IPS DF 19.7 (cell line): ENCODE measurements at places on chromosomes 2 and 18.

DNA sequence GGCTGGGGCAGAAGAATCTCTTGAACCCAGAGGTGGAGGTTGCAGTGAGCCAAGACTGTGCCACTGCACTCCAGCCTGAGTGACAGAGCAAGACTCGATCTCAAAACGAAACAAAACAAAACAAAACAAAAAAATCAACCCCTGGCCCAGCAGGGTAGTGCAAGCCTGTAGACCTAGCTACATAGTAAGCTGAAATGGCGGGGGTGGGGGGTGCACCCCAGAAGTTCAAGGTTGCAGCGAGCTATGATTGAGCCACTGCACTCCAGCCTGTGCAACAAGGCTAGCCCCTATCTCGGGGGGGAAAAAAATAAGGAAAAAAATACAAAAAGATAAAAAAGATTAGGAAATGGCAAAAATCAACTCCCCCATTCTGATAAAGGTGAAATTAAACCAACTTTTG, 6.4 kb downstream of the ATL2 start:
- no peak for DNase-seq

- no peak for DNase-seq
Observed at GRCh38 chr2:127713562-127713961, 12.3 kb downstream of the SFT2D3 start.

- DNase-seq, result no peak
Observed at GRCh38 chr18:48330016-48330991, 78.9 kb downstream of the ZBTB7C start.

GRCh38 chr18:53749766-53750165, 474.7 kb downstream of the MBD2 start:
- no peak for DNase-seq

DNA sequence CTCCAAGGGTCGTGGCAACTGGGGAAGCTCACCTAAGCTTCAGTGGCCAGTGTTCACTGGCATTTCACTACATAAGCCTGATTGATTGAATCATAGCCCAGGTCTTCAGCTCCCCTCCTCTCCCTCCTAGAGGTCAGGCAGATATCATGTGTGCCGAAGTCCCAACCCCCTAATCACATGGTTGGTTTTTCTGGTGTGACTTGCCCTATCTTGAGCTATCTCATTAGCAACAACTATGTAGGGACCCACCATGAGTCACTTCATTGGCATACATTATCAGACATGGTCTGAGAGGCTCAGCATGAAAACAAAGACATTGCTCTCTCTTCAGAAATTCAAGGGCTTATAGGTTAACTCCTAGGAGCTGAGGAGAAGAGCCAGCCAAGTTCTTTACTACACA, 76.8 kb downstream of the LYPD1 start:
- no peak for DNase-seq

GRCh38 chr2:101546376-101547058, 71.6 kb upstream of the RFX8 start:
- no peak for DNase-seq

- no peak for DNase-seq
Observed at GRCh38 chr2:130819226-130819607, 17.5 kb upstream of the ARHGEF4 start.

DNA sequence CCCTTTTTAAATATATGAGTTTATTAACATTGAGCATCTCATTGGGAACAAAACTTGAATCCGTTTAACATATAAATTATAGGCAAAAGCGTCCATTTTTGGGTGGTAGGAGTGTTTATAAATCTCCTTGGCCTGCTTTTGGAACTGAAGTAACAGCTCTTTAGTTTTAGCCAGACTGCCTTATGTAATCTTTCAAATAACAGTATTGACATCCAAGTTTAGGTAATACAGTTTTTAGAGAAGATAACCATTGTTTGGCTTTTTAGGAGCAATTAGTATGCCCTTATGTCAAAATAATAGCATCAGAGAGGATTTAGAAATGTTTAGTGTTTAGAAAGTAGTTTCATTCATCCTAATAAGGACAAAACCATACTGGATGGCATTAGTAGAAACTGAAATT, 361.9 kb downstream of the ARHGAP15 start:
- no peak for DNase-seq

DNA sequence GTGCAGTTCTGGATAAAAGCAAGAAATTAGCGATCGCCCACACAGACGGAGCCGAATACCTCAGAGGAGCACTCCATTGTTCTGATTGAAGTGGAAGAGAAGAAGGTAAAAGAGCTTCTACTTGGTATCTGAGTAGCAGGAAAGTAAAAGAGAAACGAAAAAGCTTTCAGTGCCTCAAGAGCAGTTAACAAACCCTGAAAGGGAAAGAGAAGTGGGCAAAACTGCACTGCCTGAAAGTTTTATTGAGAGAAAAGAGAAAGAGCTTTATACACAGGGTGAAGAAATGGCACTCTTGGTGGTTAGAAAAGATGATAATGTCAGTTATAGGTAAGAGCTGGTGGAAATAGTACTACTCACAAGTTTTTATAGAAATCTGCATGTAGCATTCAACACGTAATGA, 192.8 kb downstream of the CDCA7 start:
- DNase-seq, result no peak

DNA sequence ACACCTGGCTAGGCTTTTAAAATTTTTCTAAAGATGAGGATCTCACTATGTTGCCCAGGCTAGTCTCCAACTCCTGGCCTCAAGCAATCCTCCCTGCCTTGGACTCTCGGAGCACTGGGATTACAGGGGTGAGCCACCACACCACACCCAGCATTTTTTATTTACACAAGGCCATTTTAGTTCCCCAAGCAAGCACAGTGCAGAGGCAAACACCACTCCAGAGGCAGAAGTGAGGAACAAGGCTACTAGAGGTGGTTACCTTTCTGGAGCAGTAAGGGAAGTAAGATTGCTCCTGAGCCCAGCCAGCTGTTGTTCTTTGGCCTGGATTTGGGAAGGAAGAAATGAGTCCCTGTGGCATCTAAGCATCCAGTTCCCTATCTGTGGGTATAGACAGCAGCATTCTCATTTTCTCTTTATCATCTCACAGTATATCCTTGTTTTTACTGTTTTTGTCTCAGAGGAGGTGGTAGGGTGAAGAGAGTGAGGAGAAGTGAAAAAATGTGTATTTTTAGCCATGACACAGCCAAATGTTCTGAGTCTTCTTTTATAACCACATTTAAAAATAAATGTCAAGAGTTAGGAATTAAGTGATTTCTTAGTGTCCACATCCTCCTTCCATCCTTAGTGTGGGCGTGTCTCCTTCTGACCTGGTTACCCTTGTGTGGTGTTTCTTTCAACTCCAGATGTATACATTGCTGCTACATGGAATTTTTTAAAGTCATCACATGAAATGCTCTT, 10.5 kb upstream of the TTC39C start:
- no peak for DNase-seq
